ENCODE measurements at places on chromosomes 2 and 18.
A peak's percentile ranks its signal among the peaks of the same experiment; 100 is the strongest.

GRCh38 chr2:188196343-188197008 is 95.2 kb upstream of the GULP1 start:
- no peak for DNase-seq

DNA sequence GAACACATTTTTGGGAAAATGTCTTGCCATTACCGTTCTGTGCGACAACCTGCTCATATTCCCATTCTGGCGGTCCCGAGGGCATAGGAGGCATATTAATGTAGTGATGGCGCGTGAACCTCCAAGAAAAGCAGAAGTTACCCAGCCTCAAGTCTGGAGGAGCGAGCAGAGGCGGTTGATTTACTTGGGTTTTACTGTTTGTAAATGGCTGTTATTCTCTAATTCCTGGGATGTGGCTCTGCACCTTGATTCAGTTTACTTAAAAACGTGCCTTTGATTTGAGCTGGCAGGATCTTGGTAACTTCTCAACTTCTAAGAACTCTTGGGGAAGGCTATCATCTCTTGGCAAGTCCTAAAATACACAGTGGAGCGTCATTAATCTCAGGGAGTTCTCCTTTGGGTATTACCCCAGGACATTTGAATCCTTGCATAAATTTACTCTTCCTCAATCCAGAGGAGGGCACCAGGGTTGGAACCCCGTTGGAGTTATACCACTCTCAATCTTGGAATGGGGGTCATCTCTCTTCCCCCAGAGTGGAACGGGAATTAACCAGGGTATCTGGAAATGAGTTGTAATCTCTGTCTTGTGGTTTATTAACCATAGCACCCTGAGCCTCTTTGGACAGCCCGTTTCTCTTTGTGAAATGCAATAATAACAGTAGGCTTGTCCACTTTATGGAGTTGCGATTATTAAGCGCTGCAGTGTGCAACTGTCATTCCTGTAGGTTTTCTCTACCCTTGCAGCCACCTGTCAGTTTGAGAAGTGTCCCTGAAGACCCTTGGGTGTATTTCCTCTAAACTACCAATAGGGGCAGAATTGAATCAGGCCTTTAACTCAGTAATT is 2.1 kb downstream of the HK2 start:
- DNase-seq: no peak

DNA sequence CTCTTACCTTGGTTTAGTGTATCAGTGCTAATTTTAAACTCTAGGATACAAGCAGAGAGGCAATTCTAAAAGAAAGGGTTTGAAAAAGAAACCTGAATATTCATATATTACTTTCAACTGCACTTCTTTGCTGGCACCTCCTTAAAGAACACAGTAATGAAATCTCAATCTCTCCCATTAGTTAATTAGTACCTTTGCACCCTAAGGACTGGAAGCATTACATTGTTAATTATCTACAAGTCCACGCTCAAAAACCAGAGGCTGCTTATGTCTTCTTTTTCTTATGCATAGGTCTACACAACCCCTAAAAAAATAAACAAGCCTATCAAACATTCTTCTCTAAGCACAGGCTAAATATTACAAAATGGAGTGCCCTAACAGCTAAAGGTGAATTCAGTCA is 20.2 kb downstream of the EPHA4 start:
- no peak for DNase-seq

- DNase-seq: no peak
Measured at GRCh38 chr2:45524016-45524415, 87.1 kb downstream of the SRBD1 start.

DNA sequence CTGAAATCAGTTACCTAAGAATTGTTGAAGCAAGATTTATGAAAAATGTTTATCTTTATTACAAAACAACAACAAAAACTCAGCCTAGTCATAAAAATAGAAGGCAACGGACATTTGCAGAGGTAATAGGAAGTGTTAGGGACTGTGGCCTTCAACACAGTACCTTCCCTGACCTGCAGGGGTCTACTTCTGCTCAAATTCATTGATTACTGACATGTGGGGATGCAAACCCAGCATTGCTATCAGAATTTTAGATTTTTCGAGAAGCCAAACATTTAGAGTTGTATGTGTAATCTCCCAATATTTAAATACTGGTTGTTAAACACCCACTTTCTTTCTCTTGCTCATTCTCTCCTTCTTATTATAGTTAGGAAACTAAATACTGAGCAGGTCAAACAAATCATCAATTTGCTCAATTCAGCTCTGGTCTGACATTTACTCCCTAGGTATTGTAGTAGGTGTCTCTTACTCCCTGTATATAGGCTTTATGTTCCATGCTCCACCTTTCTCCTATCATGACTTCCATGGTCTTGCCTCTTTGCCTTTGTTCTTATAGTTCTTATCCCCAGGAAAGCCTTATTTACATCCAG is 198.5 kb downstream of the UBE2E3 start:
- peak; percentile 42 for DNase-seq

- DNase-seq: no peak
Measured at GRCh38 chr2:107393516-107393915, 433.2 kb upstream of the RGPD4 start.

GRCh38 chr2:205556841-205557539 is 125.3 kb upstream of the NRP2 start:
- no peak for DNase-seq

GRCh38 chr18:48902856-48903601 is 47.7 kb downstream of the SMAD7 start:
- no peak for DNase-seq

- no peak for DNase-seq
Measured at GRCh38 chr2:190182071-190182524, 119.6 kb upstream of the MSTN start.

GRCh38 chr2:88838165-88838635 is 146.7 kb downstream of the RPIA start:
- DNase-seq: no peak

DNA sequence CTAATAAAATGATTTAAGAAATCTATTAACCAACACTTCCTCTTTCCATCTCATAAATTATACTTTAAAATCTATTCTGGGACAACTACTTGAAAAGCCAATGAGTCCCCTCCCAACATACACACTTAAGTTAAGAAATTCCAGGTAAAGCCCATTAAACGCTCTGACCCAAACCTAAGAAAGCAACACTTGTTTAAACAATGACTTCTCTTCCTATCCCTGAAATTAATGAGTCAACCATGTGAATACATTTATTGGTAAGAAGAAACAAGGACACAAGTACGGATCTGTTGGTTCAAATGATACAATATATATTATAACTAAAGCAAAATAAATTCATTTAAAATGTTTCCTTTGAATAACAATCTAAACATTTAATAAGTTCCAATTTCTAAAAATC is 279.4 kb downstream of the ERBB4 start:
- no peak for DNase-seq

GRCh38 chr2:33334083-33334482 is 142.4 kb upstream of the RASGRP3 start:
- no peak for DNase-seq

DNA sequence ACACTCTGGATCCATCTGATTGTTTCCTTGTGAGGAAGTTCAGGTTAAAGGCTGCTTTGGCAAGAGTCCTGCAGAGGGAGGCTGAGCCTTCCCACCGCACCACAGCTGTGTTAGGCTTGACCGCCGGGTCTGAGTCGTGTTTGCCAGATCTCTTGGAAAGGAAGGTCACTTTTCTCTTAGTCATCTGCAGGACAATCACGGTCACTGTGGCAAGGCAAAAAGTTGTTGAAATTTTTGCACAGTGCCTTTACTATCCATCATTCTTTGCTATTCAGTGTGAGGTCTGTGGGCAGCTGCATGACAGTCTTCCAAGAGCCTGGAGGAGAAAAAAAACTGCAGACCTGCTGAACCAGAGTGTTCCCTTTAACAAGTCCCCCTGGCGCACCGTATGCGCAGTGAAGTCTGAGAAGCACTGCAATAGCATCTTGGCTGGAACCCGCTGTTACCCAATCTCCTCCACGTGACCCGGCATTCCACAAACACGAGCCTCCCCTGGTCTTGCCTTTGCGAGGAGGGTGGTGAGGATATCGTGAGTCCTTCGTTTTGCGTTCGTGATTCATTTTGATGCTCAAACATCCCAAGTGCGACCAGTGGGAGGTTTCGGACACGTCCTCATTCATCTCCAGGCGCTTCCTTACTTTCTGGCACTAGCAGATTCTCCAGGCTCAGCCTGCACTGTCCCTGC is 23.0 kb downstream of the BIN1 start:
- no peak for DNase-seq

GRCh38 chr2:130390460-130391057 is 34.7 kb downstream of the PTPN18 start:
- no peak for DNase-seq

- DNase-seq: no peak
Measured at GRCh38 chr2:20641123-20641985, 9.5 kb downstream of the HS1BP3 start.

DNA sequence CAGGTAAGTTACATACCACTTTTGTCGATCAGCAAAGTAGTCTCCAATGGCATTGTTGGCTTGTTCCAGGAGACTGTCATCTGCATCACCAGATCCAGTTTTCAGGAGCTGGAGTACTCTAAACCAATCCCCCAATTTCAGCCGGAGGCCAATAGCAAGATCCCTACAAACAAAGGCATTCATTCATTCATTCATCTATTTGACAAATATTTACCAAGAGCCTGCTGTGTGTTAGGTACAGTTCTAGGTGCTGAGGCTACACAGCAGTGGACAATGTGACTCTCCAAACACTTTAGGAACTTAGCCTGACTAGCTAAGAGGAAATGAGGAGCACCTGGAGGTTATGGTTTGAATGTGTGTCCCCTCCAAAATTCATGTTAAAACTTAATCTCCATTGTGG is 34.4 kb upstream of the TTC32 start:
- DNase-seq: no peak

DNA sequence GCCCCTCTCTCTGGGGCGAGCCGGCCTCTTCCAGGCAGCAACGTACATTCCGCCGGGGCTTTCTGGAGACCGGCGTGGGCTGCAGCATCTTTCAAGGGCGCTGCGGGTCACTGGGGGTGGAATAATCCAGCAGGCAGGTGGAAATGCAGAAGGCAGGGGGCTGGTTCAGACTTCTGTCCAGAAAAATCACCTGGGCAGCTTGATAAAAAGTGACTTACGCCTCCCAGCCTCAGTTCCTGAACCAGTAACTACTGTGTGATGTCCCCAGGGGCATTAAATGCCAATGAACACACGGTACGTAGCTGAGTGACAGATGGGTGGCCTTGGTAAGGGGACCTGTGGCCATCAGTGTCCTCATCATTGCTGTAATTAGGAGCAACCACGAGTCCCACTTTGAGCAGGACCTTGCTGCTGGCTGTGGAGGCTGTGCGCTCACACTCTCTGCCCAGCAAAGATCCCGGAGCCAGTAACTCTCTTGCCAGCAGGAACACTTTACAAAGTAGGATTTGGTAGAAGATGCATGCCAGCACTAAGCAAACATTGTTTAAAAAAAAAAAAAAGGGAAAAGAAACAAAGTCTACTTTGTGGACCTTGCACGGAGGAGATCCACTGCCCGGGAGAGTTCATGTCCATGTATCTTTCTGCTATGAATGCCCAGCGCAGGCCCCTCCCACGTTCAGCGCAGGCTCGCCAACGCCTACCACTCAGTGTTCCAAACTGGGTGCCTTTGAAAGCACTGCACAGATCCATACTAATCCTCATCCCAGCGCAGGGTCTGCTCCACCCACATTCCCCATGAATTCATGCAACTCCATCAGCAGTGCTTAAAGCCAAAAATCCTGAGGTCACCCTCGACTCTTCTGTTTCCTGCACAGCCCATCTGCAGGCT is 177.3 kb downstream of the HDAC4 start:
- DNase-seq: no peak

- no peak for DNase-seq
Measured at GRCh38 chr2:231531466-231531865, 1.2 kb upstream of the NMUR1 start.

- DNase-seq: no peak
Measured at GRCh38 chr18:77087393-77088141, 45.0 kb downstream of the MBP start.

DNA sequence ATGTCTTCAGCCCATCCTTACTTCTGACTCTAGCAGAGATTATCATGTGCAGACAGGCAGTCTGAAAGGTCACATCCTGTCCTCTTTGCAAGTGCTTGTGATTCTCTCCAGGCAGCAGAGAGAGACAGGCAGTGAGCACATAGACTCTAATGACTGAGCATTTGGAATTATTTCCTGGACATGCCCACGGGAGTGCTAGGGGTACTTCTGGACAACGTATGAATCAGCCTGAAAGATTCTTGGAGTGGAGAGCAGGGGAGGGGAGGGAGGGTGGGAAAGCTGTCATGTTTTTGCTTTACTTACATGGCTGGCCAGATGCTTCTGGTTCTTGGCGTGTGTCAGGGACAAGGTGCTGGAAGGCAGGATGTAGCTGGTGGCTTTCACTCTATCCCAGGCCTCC is 150.6 kb downstream of the RIF1 start:
- DNase-seq: no peak

DNA sequence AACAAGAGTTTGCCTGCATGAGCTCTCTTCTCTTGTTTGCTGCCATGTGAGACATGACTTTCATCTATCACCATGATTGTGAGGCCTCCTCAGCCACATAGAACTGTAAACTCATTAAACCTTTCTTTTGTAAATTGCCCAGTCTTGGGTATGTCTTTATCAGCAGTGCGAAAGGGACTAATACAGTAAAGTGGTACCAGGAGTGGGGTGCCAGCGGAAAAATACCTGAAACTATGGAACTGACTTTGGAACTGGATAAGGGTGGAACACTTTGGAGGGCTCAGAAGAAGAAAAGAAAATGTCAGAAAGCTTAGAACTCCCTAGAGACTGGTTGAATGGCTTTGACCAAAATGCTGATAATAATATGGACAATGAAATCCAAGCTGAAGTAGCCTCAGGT is 260.9 kb downstream of the DSC3 start:
- no peak for DNase-seq

GRCh38 chr2:210360412-210360811 is 45.4 kb upstream of the MYL1 start:
- no peak for DNase-seq

DNA sequence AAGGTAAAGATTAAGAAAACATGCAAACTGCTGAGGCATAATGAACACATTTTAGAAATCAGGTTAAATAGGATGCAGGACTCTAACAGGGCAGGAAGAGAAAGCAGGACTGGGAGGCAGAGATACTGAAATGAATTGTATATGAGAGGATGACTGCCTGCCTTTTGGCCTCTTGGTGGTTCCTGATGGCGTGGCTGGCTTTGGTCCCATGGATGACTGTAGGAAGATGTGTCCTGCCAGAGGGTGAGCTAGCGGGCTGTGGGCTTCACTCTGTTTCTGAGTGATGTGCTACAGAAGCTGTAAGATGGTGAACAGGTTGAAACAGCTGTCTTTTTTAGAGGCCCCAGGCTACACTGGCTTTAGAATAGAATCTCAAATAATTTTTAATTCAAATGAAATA is 517.0 kb downstream of the SLC4A3 start:
- no peak for DNase-seq

- no peak for DNase-seq
Measured at GRCh38 chr2:30394096-30394495, 53.0 kb upstream of the LCLAT1 start.

DNA sequence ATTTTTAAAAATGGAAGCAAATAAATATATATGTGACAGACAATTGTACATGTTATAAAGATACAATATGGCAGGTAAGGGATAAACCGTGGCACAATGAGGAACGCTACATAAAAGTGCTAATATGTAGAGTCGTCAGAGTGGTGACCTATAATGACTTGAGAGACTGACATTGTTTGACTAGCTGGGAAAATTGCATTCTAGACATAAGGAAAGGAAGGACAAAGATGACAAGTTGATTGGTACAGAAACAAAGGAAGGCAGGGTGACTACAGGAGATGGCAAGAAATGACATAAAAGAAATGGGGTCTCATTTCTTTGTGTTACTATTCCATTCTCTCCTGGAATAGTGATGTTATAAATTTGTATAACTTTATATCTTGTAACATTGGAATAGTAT is 420.4 kb downstream of the DSC3 start:
- no peak for DNase-seq

- no peak for DNase-seq
Measured at GRCh38 chr18:59802031-59802430, 97.8 kb upstream of the PMAIP1 start.
